Bronchial epithelial cell (primary cell): ENCODE measurements at places on chromosomes 2 and 18. TPM values are rescaled to one million over a fixed set of nuclear protein-coding genes. Genes with fewer than 3 reads are reported as not detected.

SPR gene
- 12.2 and 14.0 TPM in 2 replicates for total RNA-seq

PRKAG3 gene
- total RNA-seq = not detected in 2 replicates

FAM237A gene
- total RNA-seq = not detected in 2 replicates

KCNE4 gene
- total RNA-seq = under 0.01 and 0.26 TPM in 2 replicates

MOCOS gene
- total RNA-seq = 24.5 and 37.0 TPM in 2 replicates

RAMP1 gene
- total RNA-seq = 2.1 and 2.3 TPM in 2 replicates

C2orf81 gene
- total RNA-seq = 0.26 TPM in 2 replicates

UCN gene
- 0.51 and 1.8 TPM in 2 replicates for total RNA-seq

MAP3K19 gene
- total RNA-seq = not detected in 2 replicates

LRP2 gene
- total RNA-seq = not detected in 2 replicates

POTEC gene
- under 0.01 TPM in 1 of 2 replicates, not detected in the other for total RNA-seq

ARHGEF4 gene
- total RNA-seq = 74.8 and 107 TPM in 2 replicates

NT5C1B gene
- not detected in 2 replicates for total RNA-seq

CFC1 gene
- total RNA-seq = not detected in 2 replicates

EGR4 gene
- total RNA-seq = not detected in 2 replicates

PTPRN gene
- total RNA-seq = 0.13 and 1.3 TPM in 2 replicates

ZC3H8 gene
- total RNA-seq = 7.9 and 11.5 TPM in 2 replicates

KLHL14 gene
- not detected in 2 replicates for total RNA-seq

VIT gene
- total RNA-seq = not detected in 2 replicates

SH3RF3 gene
- total RNA-seq = under 0.01 and 0.51 TPM in 2 replicates

TCF7L1 gene
- 1.3 and 1.9 TPM in 2 replicates for total RNA-seq

UGT1A5 gene
- 0.26 and 3.3 TPM in 2 replicates for total RNA-seq

UPP2 gene
- total RNA-seq = not detected in 2 replicates

RGPD3 gene
- 0.13 and 0.26 TPM in 2 replicates for total RNA-seq

NOL4 gene
- not detected in 2 replicates for total RNA-seq

SERPINB3 gene
- total RNA-seq = 22.4 and 165 TPM in 2 replicates

HOXD8 gene
- total RNA-seq = not detected in 2 replicates

DPP4 gene
- 1.4 and 2.9 TPM in 2 replicates for total RNA-seq

TFCP2L1 gene
- 5.5 and 10.6 TPM in 2 replicates for total RNA-seq

B3GNT7 gene
- 0.26 and 0.38 TPM in 2 replicates for total RNA-seq

APCDD1 gene
- under 0.01 and 0.64 TPM in 2 replicates for total RNA-seq

SLC19A3 gene
- not detected in 2 replicates for total RNA-seq

KANSL1L gene
- 8.7 and 10.2 TPM in 2 replicates for total RNA-seq

ARHGAP28 gene
- total RNA-seq = 0.26 and 0.38 TPM in 2 replicates

SATB2 gene
- 1.6 and 2.0 TPM in 2 replicates for total RNA-seq
